ENCODE measurements at places on chromosomes 12 and 14. TPM values are rescaled to one million over a fixed set of nuclear protein-coding genes. Genes with fewer than 3 reads are reported as not detected.

The KRT83 gene
- total RNA-seq = not detected

The SERPINA9 gene
- not detected for total RNA-seq

The SDR9C7 gene
- not detected for total RNA-seq

The G2E3 gene
- 42.6 TPM for total RNA-seq

The LRRK2 gene
- total RNA-seq = 9.6 TPM

The TNFRSF1A gene
- total RNA-seq = 88.1 TPM

The SLC4A8 gene
- total RNA-seq = 7.2 TPM

The SMCO3 gene
- 0.11 TPM for total RNA-seq

The KRT71 gene
- total RNA-seq = not detected

The RPS6KL1 gene
- 1.1 TPM for total RNA-seq

The NINJ2 gene
- total RNA-seq = 0.77 TPM

Measured in uterine smooth muscle cell (primary cell).